ENCODE measurements at places on chromosomes 6 and 20.

- DNase-seq: no peak
Observed at GRCh38 chr6:140345935-140346334, 971.5 kb upstream of the CITED2 start.

DNA sequence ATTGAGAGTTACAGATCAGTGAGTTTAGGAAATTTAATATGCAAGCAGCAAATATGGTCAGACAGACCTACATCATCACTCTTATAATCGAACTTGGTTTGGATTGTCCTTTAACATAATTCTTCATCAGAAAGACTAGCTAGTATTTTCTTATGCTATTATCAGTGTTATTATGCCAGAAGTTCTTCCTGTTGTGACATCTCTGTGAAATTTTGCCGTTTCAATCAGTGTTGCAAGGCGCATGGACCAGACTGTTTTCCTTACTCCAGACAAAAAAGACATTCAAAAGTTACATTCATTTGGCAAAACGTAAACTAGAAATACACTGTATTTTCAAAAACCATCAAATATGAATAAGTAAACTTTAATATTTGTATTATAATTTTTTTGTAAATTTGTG is 5.7 kb upstream of the TENT5A start:
- no peak for DNase-seq

- no peak for DNase-seq
Observed at GRCh38 chr6:156870924-156871539, 93.9 kb downstream of the ARID1B start.

- DNase-seq: no peak
Observed at GRCh38 chr6:121896363-121896762, 460.9 kb downstream of the GJA1 start.

DNA sequence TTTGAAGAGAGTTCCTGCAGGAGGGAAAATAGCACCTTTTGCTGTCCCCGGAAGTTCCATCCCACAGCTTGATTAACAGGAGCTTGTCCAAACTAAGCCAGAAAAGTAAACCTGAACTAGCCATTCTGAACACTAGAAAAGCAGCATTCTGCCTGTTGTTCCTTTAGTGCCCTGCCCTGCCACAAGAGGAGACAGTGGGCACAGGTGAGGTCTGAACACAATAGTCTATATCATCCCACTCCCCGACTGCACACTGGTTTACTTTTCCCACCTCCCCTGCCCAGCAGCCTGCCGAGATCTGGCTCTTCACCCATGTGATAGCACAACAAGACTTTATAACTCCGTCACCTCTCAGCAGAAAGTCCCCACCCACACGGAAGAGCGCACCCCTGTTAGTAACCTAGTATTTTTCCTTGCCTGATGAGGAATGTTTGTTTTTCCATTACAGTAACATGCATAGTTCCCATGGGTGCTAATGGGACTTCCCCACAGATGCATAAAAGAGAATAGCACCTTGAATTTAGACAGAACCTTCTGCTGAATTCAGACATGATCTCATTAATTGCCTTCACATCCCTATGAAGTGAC is 59.7 kb downstream of the TFAP2A start:
- DNase-seq: no peak

GRCh38 chr6:167659046-167659445 is 167.7 kb upstream of the AFDN start:
- DNase-seq: no peak

- DNase-seq: no peak
Observed at GRCh38 chr6:100230115-100230952, 234.4 kb downstream of the SIM1 start.

- DNase-seq: no peak
Observed at GRCh38 chr6:142821860-142822259, 123.1 kb downstream of the HIVEP2 start.

DNA sequence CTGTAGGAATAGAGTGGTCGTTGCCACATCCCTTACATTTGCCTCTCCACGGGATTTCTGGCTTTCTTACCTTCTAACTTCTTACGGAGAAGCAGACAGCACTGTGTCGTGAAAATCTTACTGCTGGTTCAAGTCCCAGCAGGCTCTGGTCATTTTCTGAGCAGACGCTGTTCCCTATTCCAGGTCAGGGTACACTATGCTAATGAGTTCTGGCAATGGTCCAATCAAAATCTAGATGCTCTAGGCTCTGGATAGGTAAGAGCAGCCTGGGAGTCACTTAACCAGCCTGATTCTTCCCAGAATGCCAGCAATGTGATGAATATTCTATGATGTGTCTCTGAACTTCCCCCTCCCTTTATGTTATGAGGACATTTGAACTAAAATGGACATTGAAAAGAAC is at the start of gene GCM1:
TSS of gene GCM1 (minus strand) at position 158 of the 400 bp plus-strand sequence. CDS start 3,209 bp downstream, outside the sequence.
- no peak for DNase-seq

- DNase-seq: no peak
Observed at GRCh38 chr6:34317882-34318498, 69.2 kb upstream of the SMIM29 start.

DNA sequence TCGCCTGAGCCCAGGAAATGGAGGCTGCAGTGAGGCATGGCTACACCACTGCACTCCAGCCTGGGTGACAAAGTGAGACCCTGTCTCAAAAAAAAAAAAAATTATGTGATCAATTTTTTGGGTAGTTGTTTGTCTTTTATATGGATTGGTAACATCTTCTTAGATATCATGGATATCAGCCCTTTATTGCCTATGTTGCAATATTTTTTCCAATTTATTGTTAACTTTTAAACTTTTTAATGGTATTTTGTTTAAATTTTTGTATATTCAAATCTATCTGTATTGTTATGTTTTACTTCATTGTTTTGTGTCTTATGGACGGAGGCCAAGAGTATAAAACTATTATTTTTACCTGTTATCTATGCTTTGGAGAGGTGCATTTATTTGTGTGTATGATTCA is 32.4 kb upstream of the LTV1 start:
- DNase-seq: no peak

- no peak for DNase-seq
Observed at GRCh38 chr6:138959521-138959920, 28.5 kb downstream of the REPS1 start.

DNA sequence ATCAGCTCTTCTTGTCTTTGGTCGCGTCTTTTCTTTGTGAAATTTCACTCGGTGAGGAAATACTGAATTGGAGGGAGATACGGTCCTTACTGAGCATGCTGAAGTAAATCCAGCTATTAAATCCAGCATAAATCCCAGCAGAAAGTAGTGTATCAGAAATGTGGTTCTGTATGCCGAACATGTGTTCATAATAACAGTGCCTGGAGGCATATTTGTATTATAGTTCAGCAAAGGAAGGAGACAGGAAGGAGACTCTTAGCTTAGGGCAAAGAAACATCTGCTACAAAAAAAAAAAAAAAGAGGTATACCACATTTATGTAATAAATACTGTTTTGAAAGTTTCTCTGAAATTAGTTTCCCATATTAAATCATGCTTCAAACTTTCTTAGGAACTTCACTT is 211.8 kb downstream of the PLCB4 start:
- no peak for DNase-seq

DNA sequence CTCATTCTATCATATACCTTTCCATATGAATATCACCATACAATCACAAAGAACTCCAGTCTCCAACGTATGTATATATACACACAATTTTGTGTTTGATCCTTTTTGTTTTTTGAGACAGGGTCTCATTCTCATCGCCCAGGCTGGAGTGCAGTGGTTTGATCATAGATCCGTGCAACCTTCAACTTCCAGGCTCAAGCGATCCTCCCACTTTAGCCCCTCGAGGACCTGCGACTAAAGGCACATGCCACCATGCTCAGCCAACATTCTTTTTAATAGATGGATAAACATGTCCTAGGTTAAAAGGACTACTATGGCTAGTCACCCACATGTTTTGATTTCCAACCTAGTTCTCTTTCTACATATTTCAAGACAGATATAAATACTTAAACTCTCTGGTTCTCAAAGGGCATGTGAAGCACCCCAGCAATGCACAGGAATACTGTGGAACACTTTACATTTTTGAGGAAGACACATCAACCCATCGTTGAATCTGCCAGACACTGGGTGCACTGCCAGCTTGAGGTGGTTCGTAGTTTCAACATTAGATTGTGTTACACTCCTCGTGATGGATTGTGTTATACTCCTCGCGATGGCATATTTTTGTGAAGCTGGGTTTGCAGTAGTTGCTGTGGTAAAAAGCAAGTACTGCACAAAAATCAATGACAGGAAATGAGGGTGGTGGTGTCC is 40.4 kb downstream of the CSNK2A1 start:
- DNase-seq: no peak

- no peak for DNase-seq
Observed at GRCh38 chr6:158053377-158054313, 72.0 kb downstream of the SYNJ2 start.

- no peak for DNase-seq
Observed at GRCh38 chr20:20375862-20376261, 8.0 kb downstream of the INSM1 start.

DNA sequence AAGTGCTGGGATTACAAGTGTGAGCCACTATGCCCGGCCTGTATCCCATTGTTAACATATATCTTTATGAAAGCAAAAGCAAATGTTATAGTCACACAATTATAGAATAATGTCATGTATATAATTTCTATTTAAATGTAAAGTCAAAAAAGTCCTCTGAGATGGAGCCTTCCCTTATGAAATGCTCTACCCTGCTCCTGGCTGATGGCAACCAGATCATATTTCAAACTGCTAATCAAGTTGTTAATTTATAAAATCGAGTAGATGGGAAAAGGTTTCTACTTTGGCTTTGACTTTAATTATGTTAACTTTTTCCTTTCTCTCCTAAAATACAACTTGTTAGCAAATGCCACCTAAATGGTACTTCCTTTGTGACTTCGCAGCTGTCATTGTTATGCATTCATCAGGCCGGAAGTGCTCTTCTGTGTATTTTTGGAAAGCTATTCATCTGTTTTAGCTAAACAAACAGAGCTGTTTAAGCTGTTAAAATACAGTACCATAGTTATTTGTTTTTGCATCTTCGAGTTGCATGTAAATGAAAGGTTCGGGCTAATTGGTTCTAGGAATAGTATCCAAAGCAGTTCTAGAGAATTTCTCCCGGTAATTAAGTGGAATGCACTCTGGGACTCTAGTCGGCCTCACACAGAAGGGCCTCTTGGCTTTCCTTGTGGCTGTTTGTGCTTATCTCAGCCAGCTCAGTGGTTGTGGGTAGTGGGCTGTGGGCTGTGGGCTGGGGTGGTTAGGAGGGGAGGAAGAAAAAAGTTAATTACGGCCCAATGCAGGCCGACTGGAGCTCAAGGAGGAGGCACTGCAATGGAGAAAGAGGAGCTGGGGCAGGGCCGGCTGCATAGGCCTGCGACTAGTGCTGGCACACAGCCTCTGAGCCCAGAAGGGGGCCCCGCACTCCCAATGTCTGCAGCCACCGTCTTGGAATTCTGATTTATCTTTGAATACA is 34.8 kb downstream of the SLC35D3 start:
- no peak for DNase-seq

GRCh38 chr20:45322952-45323383 is 14.9 kb upstream of the MATN4 start:
- DNase-seq: no peak

DNA sequence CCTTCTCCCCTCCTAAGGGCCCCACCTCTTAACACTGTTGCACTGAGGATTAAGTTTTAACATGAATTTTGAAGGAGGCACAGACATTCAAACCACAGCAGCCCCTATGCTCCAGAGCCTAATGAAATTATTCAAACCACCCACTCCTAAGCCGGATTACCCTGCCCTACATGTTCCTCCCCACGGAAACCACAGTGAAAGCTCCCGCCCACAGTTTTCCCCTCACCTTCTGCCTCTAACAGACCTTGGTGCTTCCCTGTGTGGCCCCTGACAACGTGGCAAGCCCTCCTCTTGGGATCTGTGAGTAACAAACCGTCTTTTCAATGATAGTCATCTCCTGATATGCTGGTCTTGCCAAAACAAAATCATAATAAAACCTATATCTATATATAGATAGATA is 74.8 kb downstream of the RIN2 start:
- DNase-seq: no peak

GRCh38 chr6:132362442-132363185 is 38.7 kb downstream of the MOXD1 start:
- DNase-seq: no peak

DNA sequence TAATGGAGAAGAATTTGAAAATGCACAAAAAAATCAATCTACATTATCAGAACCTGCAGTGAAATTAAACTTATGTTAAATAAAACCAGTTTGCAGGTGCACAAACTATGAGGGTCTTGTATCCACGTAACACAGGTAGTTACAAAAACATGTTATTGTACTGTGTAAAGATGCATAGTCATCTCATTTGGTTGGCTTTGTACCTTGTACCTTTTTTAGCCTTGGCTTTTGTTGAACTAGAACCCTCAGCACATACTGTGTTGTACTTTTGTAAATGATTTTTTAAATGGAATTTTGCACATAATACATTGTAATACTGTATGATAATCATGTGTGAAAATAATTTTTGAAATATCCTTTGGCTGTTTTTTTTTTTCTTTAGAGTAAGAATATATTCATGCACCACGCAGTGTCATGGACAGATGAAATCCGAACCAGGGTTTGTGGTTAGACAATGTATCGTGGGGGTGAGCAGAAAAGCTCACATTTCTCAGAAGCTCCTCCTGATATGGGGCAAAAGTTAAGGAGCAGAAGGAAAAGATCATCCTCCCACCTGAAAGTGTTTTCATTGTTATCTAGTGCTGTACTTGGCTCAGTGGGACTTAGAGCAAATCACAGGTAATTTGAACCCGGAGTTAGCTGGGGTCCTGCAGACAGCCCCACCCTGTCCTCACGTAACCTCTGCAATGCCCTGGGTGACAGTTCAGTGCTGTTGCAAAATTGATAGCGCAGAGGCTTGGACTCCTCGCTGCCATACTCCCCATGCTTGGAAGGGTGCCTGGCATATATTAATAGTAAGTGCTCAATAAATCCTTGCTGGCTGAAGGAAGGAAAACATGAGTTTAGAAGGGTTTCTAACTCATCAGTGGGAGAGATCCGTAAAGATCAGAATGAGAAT is 14.8 kb upstream of the NAA20 start:
- DNase-seq: no peak

- DNase-seq: no peak
Observed at GRCh38 chr6:167045828-167046580, 46.8 kb downstream of the CEP43 start.

DNA sequence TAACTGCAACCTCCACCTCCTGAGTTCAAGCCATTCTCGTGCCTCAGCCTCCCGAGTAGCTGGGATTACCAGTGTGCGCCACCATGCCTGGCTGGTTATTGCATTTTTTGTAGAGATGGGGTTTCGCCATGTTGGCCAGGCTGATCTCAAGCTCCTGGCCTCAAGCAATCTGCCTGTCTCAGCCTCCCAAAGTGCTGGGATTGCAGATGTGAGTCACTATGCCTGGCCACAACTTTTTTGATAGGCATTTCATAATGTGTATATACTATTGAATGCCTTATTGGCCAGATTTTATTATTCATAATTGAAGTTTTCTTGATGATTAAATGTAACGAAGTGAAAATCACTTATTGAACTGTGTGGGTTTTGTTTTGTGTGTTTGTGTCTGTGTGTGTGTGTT is 27.9 kb downstream of the FIG4 start:
- no peak for DNase-seq

- no peak for DNase-seq
Observed at GRCh38 chr20:45012682-45013302, 46.5 kb downstream of the STK4 start.

- DNase-seq: no peak
Observed at GRCh38 chr6:90126181-90126580, 170.5 kb downstream of the BACH2 start.

Measured in left kidney (tissue), 8 donors.